GM13976 (cell line): ENCODE measurements at places on chromosomes 3 and 15.
A peak's percentile ranks its signal among the peaks of the same experiment; 100 is the strongest.

- no peak for DNase-seq
These were observed 5.5 kb downstream of the SFMBT1 start for GRCh38 chr3:53040351-53040820.

GRCh38 chr3:11556851-11557644, 86.7 kb downstream of the VGLL4 start:
- no peak for DNase-seq

GRCh38 chr3:81788610-81789009, 27.2 kb upstream of the GBE1 start:
- DNase-seq, result peak; percentile 50

DNA sequence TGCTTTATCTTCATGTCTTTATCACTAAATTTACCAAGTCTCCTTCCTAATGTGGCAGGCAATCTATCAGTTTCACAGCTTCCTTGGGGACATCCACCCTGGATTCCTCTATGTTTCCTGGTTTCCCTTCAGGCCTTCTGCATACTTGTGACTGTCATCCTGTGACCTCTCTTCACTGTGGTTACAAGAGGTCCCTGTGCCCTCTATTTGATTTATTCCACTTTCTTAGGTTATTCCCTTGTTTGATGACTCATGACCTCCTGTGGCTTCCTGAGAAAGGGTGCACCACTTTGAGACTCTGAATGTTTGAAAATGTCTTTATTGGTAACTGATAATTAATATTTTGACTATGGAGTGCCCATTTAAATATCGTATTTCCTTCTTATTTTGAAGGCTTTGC, 60.5 kb upstream of the KY start:
- no peak for DNase-seq

- no peak for DNase-seq
These were observed 56.5 kb upstream of the TMEM108 start for GRCh38 chr3:132981719-132982118.

DNA sequence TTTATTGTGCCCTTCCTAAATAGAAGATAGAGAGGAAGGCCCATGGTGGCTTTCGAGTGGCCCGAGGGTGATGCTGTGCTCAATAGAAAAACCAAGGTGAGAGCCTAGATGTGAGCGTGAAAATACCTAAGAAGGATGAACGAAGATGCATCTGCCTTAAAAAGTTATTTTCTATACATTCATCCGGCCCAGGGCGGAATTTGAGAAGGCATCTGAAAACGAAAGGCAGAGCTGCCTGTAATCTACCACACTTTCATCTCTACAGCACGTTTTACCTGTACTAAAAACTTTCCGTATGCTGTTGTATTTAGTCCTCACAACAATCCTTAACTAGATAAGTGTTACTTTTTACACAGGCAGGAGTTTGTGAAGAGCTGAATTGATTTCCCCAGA, 1.4 kb downstream of the DUT start:
- DNase-seq, result no peak

DNA sequence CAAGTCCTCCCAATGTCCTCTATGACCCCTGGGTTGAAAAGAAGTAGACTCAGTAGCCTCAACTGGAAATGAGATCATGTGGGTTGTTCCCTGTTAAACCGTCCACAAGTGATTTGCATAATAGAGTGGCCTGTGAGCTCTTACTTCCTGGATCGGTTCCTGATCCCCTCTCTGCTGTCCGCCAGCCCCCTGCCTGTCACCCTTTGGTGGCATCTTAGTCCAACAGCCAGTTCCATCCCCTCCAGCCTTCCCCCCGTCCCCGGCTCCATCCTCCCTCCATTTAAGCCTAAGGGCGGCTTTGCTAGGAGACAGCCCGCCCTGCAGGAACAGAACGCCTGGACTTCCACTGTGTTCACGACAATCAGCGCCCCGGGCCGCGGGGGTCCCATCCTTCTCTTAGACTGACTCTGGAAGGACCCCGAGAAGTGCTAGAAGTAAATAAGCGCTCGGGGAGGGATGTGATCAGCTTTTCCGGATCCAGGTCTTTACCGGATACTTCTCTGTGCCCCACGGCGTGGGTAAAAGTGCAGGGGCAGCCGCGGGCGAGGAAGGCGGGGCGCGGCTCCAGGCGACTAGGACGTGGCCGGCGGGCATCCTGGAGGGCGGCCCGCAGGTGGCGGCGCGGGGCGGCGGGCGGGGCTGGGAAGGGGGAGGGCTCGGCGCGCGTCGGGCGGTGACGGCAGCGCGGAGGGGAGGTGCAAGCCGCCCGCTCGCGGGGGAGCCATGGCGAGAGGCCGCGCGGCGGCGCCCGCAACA, 51.2 kb upstream of the ULK4 start:
- peak; percentile 91 for DNase-seq

DNA sequence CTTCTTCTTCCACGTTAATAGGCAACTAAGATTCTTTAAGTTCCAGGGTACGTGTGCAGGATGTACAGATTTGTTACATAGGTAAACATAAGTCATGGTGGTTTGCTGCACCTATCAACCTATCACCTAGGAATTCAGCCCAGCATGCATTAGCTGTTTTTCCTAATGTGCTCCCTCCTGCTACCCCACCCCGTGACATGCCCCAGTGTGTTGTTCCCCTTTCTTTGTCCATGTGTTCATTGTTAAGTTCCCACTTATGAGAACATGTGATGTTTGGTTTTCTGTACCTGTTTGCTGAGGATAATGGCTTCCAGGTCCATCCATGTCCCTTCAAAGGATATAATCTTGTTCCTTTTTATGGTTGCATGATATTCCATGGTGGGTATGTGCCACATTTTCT, 21.1 kb downstream of the GTF2A2 start:
- no peak for DNase-seq

DNA sequence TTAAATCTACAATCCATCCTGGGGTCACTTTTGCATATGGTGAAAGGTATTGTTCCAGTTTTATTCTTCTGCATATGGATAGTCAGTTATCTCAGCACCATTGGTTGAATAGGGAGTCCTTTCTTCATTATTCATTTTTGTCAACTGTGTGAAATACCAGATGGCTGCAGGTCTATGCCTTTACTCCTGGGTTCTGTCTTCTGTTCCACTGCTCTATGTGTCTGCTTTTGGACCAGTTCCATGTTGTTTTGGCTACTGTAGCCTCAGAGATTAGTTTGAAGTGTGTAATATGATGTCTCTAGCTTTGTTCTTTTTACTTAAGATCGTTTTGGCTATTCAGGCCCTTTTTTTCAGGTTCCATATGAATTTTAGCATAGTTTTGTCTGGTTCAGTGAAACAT, 795.8 kb downstream of the OTOL1 start:
- DNase-seq, result no peak

- DNase-seq, result no peak
These were observed 81.2 kb upstream of the THBS1 start for GRCh38 chr15:39499681-39500080.

GRCh38 chr3:167839460-167840134, 104.1 kb downstream of the SERPINI1 start:
- DNase-seq, result no peak

- no peak for DNase-seq
These were observed 173.1 kb downstream of the POTEB3 start for GRCh38 chr15:21267226-21267625.

- DNase-seq, result no peak
These were observed 139.4 kb downstream of the SLCO3A1 start for GRCh38 chr15:91992945-91993344.

DNA sequence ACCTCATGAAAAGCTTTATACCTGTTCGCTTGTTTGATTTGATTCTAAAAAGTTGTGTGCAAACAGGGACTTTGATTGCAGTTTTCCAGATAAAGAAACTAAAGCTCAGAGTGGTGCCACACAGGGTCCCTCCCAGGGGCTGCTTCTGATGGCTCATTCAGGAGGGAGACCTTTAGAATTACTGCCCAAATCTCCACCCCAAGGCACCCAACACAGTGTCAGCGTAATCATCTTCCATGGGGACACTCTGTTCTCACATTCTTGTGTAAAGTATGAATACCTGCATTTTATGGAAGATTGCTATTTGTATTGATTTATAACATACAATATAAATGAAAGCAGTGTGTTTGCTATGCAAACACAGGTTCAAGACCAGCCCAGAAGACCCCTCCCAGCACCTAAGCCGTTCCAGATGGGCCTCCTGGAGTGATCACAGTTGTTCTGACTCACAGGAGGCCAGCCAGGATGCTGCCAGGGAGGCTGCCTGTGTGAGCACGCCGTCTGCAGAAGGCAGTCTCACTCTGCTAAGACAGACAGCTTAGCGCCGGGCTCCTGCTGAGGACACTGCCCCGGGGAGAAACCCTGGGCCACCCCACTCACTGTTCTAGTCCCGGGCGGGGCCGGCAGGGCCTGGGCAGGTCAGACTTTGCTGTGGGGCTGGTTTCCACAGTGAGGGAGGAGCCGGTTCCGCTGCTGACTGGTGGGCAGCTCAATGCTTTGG, 185.6 kb downstream of the FAM43A start:
- DNase-seq, result peak; percentile 65

DNA sequence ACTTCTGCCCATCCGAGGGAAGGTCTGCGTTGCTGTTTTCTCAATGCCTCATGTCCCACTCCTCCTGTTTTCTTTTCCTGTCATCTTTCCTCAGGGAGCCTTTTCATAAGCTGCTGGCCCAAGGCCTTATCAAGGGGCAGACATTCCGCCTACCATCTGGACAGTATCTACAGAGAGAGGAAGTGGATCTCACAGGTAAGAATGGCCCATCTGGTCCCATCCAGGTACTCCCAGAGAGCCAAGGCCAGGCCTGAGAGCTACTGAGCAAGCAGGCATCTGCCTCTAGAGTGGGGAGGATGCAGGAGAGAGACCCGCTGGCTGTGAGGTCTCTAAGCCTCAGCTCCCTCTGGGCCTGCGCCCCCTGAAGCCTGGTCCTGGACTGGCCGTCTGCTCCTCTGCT, 81.5 kb upstream of the LIMD1 start:
- DNase-seq, result no peak

- DNase-seq, result no peak
These were observed 138.3 kb downstream of the TAFA4 start for GRCh38 chr3:68793759-68794701.
